Memory B cell (primary cell): ENCODE measurements at places on chromosomes 6 and 20.
A peak's percentile ranks its signal among the peaks of the same experiment; 100 is the strongest.

GRCh38 chr20:56244259-56244658 lies 4.3 kb upstream of the MC3R start:
- H3K4me1 ChIP-seq, result no peaks in the 10 kb centered on the region
- H3K4me3 ChIP-seq, result no peak overlapping the region
- H3K36me3 ChIP-seq, result no peaks in the 10 kb centered on the region
- DNase-seq, result no peak

DNA sequence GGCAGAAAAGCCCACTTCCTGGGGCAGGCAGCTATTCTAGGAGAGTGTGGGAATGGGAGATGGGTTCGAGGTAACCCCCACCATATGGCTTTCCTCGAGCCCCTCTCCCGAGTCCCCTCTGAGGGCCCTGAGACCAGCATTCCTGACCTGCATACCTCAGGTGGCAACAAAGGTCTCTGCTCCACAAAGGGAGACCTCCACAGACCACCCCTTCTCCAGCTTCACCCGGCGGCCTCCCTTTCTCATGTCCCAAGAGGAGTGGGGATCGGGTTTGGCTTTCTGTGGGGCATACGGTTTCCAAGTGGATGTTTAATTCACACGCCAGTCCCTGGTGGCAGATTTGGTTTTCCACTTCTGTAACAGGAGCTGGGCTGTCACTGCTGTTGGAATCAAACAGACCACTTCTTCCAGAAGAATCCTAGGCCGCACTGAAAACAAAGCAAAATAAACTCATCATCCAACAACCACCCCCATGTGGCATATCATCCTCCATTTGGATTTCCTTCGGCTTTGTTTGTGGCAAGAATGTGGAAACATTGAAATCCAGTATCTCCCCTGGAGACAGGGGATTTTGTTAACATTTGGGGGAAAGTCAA lies 83.2 kb downstream of the DLL1 start:
- DNase-seq, result no peak
- H3K27ac ChIP-seq, result no peak overlapping the region
- no peaks in the 10 kb centered on the region for H3K36me3 ChIP-seq
- H3K4me1 ChIP-seq, result no peaks in the 10 kb centered on the region

- no peak overlapping the region for H3K27ac ChIP-seq
- DNase-seq, result no peak
- no peaks in the 10 kb centered on the region for H3K27me3 ChIP-seq
- H3K36me3 ChIP-seq, result no peaks in the 10 kb centered on the region
- H3K4me1 ChIP-seq, result no peaks in the 10 kb centered on the region
- H3K4me3 ChIP-seq, result no peak overlapping the region
Observed at GRCh38 chr20:55693641-55694040, 311.7 kb downstream of the CBLN4 start.

DNA sequence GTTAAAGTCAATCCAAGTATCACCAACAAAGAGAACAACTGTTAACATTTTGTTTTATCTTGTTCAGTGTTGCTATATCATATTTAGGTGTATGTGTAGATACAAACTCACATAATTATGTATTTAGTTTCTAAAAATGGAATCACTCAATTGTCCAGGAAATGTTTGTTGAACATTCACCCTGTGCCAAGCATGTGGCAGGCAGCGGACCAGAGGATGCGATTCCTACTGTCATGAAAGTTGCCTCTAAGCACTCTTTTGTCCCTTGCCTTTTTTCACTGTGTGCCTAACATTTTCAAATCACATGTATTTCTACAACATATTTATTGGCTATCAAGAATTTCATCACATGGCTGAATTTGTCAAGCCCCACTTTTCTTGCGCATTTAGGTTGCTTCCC lies 16.9 kb upstream of the TGM2 start:
- no peak for DNase-seq
- no peaks in the 10 kb centered on the region for H3K4me1 ChIP-seq
- H3K36me3 ChIP-seq, result no peaks in the 10 kb centered on the region
- no peak overlapping the region for H3K4me3 ChIP-seq
- H3K27me3 ChIP-seq, result peaks cover 14% of the 10 kb centered on the region

DNA sequence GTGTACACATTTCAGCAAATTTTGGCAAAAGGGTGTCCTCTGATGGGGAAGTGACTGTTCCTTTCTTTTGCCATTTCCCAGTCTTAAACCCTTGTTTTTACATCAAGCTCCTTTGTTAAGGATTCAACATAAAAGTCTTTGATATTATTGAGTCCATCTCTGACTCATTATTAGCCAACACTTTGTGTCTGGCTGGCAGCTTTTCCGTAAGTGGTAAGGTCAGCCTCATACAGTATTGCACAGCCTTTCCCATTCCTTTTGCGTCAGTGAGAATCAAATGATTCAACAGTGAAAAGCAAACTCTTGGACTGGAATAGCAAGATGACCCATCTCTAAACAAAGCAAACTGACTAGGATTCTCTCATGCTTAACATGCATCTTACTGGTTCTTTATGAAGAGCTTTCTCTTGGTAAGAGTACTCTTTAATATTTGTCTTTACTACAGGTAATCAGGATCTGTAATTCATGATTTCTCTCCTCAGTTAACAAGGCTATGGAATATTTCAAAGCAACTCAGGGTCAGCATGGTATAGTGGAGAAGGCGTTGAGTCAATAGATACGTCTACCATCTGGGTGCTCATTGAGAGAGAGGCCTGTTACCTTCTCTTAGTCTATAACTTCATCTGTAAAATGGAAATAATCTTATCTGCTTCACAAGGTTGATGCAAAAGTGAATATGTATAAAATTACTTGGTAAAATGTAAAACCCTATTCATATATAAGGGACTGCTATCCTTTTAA lies 183.6 kb downstream of the PRL start:
- no peak for DNase-seq
- no peaks in the 10 kb centered on the region for H3K4me1 ChIP-seq
- H3K36me3 ChIP-seq, result no peaks in the 10 kb centered on the region
- H3K27me3 ChIP-seq, result no peaks in the 10 kb centered on the region
- no peak overlapping the region for H3K4me3 ChIP-seq

- no peaks in the 10 kb centered on the region for H3K27me3 ChIP-seq
- peaks cover 32% of the 10 kb centered on the region for H3K36me3 ChIP-seq
- no peak overlapping the region for H3K4me3 ChIP-seq
- H3K27ac ChIP-seq, result peak overlapping the region; percentile 28
- H3K4me1 ChIP-seq, result peaks cover 7% of the 10 kb centered on the region
Observed at GRCh38 chr20:34445177-34446065, 70.8 kb upstream of the DYNLRB1 start.

GRCh38 chr6:42101186-42101657 lies 41.2 kb downstream of the C6orf132 start:
- peaks cover 15% of the 10 kb centered on the region for H3K27me3 ChIP-seq
- peaks cover 4% of the 10 kb centered on the region for H3K4me1 ChIP-seq
- no peaks in the 10 kb centered on the region for H3K36me3 ChIP-seq
- H3K4me3 ChIP-seq, result no peak overlapping the region

- no peak overlapping the region for H3K4me3 ChIP-seq
- no peaks in the 10 kb centered on the region for H3K27me3 ChIP-seq
- H3K27ac ChIP-seq, result no peak overlapping the region
- H3K36me3 ChIP-seq, result peaks cover 9% of the 10 kb centered on the region
- DNase-seq, result no peak
- peaks cover 17% of the 10 kb centered on the region for H3K4me1 ChIP-seq
Observed at GRCh38 chr20:45090481-45090880, 10.4 kb downstream of the KCNS1 start.

DNA sequence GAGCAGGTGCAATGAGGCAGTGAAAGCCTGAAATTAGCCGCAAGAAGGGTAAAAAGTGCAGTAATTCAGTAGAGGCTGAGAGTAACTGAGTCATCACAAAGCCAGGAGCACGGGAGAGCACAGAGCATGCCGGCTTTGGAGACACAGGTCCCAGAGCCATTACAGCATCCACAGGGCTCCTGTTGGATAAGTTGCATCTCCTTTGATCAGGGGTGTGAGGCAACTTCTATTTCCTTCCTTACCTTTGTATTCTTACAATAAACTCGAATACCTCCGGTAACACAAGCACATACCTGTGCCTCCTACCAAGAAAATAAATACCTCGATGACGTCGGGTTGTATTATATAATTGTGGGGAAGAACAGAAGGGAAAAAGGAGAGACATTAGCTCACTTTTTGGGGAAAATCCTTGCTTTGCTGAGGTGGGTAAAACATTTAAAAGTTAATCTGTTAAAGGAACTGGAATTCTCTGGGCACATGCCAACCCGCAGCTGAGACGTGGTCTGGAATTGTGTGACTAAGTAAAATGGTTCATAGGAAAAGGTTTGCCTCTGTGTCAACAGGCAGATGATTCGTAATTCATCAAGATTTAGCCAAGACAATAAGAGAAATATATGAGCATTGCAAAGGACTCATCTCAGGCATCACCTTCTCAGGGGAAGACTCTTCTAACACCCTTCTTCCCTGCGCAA lies 360.7 kb upstream of the ZFP64 start:
- no peak for DNase-seq
- no peak overlapping the region for H3K4me3 ChIP-seq
- peaks cover 1% of the 10 kb centered on the region for H3K27me3 ChIP-seq
